SK-MEL-5 (cell line): ENCODE measurements at places on chromosomes 12 and 14. TPM values are rescaled to one million over a fixed set of nuclear protein-coding genes. Genes with fewer than 3 reads are reported as not detected.

BHLHE41 gene
- 9.5 and 17.7 TPM in 2 replicates for total RNA-seq

GRCh38 chr12:20472102-20472782 lies 103.9 kb downstream of the PDE3A start:
- no peak for DNase-seq

DNA sequence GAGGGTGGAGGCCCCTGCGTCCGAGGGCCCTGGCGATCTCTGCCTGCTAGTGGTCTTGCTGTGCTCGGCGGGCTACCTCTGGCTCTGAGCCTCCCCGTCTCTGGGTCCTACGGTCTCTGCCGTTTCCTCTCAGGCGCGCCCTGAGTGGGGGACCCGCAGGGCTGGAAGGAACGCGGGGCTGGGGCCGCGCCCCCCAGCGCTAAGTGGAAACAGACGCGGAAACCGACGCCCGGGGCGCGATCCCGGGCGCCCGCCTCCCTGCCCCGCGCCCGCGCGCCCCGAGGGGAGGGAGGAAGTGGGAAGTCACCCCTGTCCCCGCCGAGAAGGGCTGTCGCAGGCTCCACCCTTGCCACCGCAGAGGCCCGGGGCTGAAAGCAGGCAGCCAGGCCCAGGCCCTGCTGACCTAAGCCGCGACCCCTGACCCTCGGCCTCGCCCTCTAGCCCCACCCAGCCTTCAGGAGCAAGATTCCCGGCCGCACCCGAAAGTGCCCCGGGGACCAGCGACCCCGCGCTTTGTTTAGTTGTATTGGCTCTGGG lies 831 bp downstream of the CRIP1 start:
- no peak for DNase-seq

- DNase-seq = no peak
Observed at GRCh38 chr12:51669271-51669670, 78.2 kb downstream of the SCN8A start.

DNA sequence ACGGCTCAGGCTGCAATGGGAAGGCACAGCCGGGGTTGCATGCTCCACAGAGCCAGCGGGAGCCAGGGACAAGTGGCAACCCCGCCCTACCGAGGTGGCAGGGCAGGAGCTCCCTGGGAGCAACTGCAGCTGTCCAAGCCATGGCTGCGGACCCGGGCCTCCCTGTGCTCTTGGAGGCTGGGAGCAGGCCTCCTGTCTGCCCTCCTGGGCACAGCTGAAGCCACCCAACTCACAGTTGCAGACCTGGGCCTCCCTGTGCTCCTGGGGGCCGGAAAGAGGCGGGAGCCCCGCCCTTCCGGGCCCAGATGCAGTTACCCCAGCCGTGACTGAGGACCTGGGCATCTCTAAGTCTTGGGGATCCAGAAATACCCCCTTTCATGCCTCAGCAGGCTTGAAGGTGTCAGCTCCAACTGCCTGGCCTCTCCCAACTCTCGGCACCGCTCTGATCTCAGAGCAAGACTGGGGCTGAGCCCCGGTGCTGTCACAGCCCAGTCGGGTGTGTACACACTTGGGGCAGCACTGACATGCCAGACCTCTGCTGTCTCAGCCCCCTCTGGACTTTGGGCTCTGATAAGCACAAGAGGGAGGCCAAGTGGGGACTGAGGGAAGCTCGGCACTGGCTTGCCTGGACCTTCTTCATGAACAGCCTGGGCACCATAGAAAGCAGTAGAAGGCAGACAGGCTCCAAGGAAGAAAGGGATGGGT lies 7.5 kb upstream of the RASSF9 start:
- no peak for DNase-seq

DNAI7 gene
- total RNA-seq = 0.21 TPM in 1 of 2 replicates, not detected in the other
